ENCODE measurements at places on chromosomes 11 and 22.

GRCh38 chr11:61477727-61478148, 30.8 kb upstream of the LRRC10B start:
- no peak for DNase-seq

- DNase-seq = no peak
Observed at GRCh38 chr11:37557990-37558389, 960.0 kb upstream of the RAG2 start.

DNA sequence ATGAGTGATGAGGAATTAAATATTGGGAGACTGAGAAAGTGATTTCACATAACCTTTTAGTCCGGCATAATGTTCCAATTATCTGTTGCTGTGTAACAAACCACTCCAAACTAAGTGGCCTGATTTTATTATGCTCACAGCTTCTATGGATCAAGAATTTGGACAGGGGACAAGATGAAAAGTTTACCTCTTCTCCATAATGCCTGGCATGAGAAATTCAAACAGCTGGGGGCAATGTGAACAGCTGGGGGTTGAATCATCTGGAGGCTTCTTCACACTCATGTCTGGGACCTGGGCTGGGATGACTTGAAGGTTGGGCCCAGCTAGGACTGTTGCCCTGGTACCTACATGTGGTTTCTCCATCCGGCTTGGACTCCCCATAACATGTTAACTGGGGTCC, 99.4 kb upstream of the DRD2 start:
- DNase-seq = no peak

GRCh38 chr11:126989942-126990715, 10.4 kb downstream of the KIRREL3 start:
- DNase-seq = no peak

DNA sequence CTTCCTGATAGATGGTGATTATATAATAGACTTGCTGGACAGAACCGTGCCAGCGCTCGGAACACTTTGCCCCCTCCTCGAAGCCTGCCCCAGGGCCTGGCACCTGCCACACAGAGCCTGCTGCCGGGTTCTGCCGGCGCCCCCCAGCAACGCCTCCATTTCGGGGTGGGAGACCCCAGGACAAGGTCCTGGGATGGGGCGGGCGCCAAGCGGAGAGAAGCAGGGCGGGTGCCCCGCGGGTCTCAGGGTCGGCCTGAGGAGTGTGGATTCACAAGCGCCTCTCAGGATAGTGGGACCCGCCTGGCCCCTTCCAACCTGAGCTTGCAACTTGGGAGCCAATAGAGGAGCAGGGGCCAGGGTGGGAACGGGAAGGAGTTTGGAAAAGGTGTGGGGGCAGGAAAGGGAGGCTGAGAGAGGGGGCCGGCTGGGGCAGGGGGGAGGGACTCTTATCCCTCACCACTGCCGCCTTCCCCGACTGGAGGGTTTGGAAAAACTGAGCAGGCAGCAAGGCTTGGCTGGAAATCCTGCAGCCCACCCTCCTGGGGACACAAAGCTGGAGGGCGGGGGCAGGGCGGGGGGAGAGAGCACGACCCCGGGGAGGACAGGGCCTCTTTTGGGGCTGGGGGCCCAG, 3.3 kb upstream of the BCL9L start:
- peak; percentile 44 for DNase-seq

Measured in activated gamma-delta T cell (primary cell).